ENCODE measurements at places on chromosomes 2 and 18.

DNA sequence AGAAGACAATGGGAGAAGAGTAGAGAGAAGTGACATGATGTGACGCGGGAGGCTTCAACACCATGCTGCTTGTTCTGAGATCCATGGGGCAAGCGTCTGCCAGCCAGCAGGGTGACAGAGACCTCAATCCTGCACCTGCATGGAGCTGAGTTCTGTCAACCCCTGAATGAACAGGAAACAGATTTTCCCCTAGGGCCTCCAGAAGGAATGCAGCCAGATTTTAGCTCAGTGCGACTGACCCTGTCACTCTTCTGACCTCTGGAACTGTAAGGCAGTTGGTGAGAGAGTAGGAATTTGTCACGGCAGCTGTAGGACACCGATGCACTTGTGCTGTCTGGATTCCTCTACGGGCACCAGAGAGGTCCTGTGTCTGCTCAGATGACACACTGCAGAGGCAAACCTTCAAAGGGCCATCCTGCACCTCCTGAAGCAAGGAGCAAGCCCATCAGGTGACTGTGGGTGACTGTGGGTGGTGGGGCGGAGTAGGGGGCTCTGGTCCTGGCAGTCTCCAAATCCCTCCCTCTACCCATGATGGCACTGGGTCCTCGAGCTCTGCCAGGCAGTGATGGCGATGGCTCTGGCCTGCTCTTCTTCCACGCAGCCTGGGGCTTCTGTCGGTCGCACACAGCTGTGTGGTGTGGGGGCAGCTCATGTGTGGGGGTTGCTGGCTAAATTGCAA, 194.3 kb upstream of the TWIST2 start:
- no peaks in the 10 kb centered on the region for H3K27me3 ChIP-seq
- H3K4me3 ChIP-seq: no peak overlapping the region
- H3K36me3 ChIP-seq: no peaks in the 10 kb centered on the region
- no peak overlapping the region for H3K27ac ChIP-seq

- H3K4me1 ChIP-seq: peaks cover 2% of the 10 kb centered on the region
- H3K4me3 ChIP-seq: no peak overlapping the region
- no peak for DNase-seq
- no peak overlapping the region for H3K27ac ChIP-seq
- H3K27me3 ChIP-seq: no peaks in the 10 kb centered on the region
- no peaks in the 10 kb centered on the region for H3K36me3 ChIP-seq
Measured at GRCh38 chr2:20130821-20131645, 79.6 kb upstream of the LAPTM4A start.

DNA sequence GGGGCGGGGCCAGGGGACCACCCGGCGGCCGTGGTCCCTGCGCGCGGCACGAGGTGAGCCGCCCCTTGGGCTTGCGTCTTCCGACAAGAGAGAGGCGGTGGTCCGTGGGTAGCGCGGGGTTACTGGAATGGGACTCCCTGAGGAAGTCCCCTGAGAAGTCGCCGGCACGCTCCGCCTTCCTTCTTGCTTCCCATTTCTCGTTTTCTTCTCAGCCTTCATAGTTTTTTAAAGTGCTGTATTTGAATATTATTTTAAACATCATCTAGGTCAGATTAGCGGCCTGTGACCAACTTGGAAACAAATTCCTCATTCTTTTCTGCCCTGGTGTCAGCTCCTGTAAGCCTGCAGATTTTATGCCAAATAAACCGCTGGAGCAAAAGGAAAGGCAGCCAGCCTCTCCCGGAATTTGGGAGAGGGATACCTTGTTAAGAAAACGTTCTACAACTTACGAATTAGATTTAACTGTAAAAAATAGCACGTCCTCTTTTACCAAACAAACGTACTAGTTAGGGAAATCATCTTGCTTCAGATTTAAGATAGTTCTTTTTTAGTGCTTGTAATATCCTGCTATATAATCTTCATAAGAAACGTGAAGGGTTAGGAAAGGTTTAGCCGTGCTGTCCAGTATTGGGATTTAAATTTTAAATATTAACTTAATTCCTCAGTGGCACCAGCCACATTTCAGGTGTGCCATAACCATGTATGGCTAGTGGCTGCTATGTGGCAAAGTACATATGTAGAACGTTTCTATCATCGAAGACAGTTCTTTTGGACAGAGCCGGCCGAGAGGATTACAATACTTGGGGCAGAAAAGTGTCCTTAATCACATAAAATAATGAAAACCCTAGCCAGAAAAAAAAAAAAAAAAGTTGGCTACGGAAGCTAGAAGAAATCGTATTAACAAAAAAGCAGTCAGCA, 628 bp upstream of the PTPN2 start:
- peaks cover 23% of the 10 kb centered on the region for H3K4me1 ChIP-seq
- H3K36me3 ChIP-seq: no peaks in the 10 kb centered on the region
- no peak for DNase-seq
- H3K4me3 ChIP-seq: peak overlapping the region; percentile 3
- no peak overlapping the region for H3K27ac ChIP-seq

DNA sequence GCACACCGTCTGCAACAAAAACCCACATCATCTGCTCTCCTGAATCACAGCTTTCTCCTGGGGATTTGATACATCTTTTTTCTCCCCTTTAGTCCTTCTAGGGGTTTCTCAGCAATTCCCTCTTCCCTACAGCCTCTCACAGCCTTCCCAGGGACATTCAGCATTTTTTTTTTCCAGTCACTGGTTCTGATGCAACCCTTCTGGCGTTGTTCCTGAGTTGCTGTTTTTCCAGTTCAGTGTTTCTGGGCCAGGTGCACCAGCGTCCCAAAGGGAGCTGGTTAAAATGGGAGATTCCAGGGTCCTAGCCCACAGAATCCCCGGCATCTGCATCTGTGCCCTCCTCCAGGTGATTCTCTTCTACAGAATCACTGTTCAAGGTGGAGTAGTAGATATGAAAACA, 36.1 kb downstream of the ADCY3 start:
- H3K36me3 ChIP-seq: no peaks in the 10 kb centered on the region
- H3K4me1 ChIP-seq: no peaks in the 10 kb centered on the region
- no peaks in the 10 kb centered on the region for H3K27me3 ChIP-seq
- no peak overlapping the region for H3K27ac ChIP-seq
- H3K4me3 ChIP-seq: no peak overlapping the region
- no peak for DNase-seq

GRCh38 chr2:20027260-20027677, 14.8 kb upstream of the MATN3 start:
- H3K27ac ChIP-seq: no peak overlapping the region
- no peak for DNase-seq
- no peak overlapping the region for H3K4me3 ChIP-seq
- H3K27me3 ChIP-seq: no peaks in the 10 kb centered on the region
